ENCODE measurements at places on chromosomes 7 and 10.

GRCh38 chr7:95322396-95322795 is 1.9 kb downstream of the PON1 start:
- DNase-seq = peak; percentile 78

DNA sequence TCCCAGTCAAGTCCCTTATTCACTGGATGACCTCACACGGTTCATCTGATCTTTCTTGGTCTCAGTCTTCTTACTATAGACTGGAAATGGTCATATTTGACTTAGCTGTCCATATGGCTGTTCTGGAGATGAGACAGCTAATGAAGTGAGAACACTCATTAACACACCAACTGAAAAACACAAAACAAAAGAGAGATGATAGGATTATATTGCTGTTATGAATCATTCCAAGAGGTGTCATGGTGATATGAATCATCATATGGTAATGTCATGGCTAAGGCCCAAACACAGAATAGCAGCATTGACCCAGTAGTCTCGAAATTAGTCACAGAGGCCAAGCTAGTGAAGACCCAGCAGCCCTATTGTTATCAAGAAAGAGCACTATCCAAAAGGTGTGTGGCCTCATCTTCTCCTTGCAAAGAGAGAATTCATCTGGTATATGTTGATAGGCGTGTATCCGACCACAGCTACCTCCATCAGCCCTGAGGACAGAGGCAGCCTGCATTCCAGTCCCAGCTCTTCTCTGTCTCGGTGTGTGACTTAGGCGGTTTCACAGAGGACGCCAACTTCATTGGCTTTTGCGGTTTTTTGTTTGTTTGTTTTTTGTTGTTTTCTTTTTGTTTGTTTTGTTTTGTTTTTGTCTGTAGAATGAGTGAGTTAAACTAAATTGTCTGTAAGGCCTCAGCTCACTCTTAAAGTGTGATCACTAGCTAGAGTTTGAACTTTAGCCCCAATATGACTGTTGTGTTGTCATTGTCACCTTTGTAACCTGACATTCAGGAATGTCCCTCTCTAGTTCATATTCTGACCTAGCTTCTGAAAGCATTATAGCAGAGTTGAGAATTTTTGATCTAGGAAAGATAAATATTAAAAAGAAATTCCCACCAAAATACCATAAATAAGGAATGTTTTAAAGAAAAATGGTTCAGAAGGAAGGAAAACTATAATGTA is 97.4 kb upstream of the PDCD4 start:
- peak; percentile 79 for DNase-seq

- no peak for DNase-seq
Measured at GRCh38 chr10:55058800-55059199, 257.8 kb upstream of the PCDH15 start.

DNA sequence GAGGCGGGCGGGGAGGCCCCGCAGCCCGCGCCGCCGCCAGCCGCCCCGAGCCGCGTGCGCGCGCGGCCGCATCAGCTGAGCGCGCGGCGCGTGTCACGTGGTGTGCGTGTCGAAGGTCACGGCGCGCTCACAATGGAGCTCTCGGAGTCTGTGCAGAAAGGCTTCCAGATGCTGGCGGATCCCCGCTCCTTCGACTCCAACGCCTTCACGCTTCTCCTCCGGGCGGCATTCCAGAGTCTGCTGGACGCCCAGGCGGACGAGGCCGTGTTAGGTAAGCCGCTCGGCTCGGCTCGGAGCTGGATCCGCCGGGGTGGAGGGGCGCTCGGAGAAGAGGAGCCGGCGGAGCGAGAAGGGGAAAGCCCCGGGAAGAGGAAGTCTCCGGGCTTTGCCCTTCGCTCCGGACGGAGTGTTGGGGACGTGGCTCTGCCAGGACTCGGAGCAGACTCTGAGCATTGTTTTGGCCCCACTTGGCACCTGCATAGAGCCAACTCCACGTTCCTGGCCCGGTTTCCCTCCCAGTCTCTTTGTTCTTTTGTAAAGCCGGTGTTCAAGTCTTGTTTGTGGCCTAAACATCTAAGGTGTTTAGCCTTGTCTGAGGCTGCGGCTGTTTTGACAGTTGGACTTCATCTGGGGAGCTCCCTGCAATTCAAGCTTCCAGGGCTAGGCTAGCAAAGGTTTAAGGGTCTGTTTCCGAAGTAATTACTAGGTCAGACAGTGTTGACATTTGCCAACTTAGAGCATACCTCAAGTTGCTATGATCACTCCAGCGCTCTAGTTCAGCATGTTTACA is at the start of gene COMMD3:
Gene COMMD3, plus strand, starts transcription at position 103 of the 790 bp plus-strand sequence. Its CDS starts 30 bp downstream, at position 133.
- DNase-seq = peak; percentile 89

DNA sequence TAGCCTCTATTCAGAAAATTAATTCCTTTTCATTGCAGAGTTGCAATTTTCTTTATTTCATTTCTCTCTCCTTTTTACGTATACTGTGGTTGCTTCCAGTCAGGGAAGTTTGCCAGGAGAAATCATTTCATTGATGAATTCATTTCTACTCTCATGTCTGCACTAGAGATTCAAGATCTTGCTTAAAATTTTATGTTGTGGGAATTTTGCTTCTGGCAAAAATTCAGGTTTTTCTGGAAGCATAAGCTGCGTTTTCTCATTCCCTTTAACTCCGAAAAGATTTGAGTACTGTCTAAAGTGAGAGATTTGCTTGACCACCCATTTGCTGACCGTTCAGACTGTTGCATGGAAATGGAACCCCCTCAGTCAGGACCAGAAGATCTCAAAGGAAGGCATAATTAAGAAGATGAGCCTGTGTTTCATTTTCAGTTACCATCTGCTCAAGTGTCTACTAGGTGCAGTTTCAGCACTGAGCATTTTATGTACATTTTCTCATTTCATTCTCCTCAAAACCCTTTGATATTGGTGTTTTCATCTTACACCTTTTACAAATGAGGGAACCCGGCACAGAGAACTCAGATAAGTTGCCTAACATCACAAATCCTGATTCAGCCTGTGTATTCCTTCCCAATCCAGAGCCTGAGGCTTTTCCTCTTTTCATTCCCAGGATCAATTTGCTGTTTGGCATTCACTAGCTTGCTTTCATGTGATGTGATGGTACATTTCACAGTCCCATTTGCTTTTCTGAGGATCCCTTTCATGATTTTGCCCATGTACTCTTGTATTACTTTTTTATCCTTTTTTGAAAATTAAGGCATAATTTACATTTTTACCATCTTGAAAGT is 3.9 kb downstream of the PTPRZ1 start:
- DNase-seq = no peak

- no peak for DNase-seq
Measured at GRCh38 chr10:804787-805619, 115.5 kb upstream of the DIP2C start.

DNA sequence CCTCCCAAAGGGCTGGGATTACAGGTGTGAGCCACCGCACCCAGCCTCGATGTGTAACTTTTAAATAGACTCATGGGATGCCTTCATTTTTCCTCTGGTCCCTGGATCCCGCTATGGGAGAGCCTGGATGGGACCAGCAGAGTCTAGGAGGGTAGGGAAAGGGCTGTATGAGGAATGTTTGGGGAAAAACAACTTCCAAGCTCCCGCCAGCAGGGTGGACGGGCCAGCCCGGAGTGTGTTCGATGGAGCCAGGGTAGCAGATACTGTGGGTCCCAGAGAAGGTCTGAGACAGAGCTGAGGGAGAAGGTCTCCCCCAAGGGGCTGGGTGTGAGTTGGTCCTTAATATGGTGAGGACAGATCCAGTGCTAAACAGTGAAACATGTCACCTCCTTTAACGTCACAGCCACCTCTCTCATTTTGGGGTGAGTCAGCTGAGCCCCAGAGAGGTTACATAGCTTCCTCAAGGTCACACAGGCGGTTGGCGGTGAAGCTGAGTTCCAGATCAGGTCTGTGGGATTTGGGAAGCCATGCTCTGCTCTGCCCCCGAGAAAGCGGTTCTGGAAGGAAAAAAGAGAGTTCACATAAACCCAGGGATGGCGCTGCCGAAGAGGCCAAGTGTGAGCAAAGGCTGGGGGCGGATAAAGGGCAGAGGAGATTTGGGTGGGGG is 66.4 kb downstream of the MYL10 start:
- no peak for DNase-seq

Data from fibroblast of skin of right biceps (primary cell).